HuH-7 (cell line): ENCODE measurements at places on chromosomes 11 and 22.

- DNase-seq = no peak
These were observed 55.6 kb downstream of the TCF20 start for GRCh38 chr22:42214633-42215415.

DNA sequence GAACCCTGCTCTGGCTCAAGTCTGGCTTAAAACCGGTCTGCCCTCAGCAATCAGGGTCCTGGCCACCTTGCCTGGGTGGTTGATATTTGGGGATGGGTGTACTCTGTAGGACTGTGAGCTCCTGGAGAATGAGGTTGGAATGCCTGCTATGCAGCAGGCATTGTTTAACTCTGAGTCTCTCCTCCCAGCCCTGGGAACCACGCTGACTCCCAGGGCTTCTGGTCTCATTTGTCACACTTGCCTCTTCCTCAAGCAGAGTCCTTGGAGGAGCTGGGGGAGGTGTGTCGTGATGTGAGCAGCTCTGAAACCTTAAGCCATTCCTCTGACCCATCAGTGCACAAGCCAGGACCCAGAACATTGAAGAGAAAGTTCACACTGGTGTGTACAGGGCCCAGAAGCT, 340.1 kb downstream of the MN1 start:
- DNase-seq = no peak

- no peak for DNase-seq
These were observed 23.2 kb downstream of the TAF1D start for GRCh38 chr11:93718057-93718563.

DNA sequence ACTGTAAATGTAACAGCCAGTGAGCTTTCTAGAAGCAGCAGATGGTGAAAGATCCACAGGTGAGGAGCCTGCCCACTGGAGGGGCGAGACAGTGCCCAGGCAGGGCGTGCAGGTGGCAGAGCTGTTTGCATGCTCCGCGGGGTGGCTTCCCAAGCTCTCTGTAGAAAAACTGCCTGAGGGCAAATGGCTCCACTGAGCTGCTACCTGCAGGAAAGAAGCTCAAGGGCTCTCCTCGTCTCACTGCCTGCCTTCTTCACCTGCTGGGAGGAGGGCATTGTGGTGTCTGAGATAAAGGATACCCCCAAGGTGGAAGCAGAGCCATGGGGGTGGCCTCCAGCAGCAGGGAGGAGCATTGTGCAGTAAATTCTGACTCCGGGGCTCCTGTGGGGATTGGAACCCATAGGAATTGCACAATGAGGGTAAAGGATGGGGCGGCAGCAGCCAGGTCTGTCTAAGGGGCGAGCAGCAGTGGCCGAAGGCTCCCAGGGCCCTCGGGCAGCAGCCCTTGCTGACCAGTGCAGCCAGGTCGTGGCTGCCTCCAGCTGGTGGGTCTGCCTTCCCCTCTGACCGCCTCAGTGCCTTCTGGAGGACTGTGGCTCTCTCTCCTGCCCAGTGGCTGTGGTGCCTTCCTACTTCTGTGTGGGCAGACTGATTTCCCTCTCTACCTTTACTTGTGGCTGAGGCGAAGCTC, 28.0 kb upstream of the CABP7 start:
- DNase-seq = no peak

GRCh38 chr22:29386708-29387107, 1.7 kb downstream of the AP1B1 start:
- no peak for DNase-seq

DNA sequence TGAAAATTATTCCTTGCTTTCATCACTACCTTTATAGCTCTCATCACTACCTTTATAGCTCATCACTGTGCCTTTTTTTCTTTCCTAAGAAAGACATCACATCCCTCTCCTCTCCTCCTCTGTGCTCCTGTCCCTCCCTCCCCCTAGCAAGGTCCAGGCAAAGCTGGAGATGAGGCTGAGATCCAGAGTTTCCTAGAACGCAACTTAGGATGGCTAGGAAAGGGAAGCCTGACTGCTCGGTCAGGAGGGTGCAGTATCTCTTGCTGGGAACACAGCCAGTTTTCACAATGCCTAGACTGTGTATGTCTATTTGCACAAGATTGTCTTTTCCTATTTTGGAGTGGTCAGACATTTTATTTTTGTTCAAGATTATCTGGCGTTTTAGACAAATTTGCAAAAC, 24.7 kb downstream of the TUB start:
- DNase-seq = no peak

- DNase-seq = no peak
These were observed 1.5 kb downstream of the TANGO2 start for GRCh38 chr22:20022231-20022977.

- DNase-seq = peak; percentile 60
These were observed 19.8 kb downstream of the PTDSS2 start for GRCh38 chr11:469684-470560.

DNA sequence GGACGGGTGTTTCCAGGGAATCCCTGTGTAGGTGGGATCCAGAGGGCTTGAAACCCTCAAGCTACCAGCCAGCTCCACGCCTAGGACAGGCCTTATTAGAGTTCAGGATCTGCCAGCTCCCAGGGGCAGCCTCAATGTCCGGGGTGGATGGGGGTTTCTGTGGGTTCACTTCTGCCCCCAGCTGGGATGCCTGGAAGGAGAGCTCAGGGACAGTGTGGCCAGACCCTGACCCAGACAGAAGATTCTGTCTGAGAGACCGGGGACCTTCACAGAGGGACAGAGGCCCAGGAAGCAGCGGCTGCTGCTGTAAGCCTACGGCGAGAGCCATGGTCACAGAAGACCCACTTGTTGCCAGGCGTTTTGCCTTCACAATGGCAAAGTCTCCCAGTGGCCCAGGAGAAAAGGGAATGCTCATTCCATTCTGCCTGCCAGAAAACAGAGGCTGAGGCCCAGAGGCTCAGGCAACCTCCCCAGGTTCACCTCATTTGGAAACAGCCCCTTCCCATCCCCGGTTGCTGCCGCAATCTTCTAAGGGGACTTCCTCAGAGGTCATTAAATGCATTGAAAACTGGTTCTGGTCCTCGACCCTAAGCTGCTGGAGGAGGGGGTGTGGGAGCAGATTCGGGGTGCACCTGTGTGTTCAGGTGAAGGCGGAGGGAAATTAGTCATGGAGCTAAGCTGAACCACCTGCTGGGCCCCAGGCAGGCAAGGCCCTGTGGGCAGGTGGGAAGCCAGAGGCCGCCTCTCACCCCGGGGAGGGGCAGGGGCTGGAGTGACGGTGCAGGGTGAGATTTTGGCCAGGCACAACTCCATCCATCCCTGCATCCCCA, 4.9 kb upstream of the KRTAP5-6 start:
- no peak for DNase-seq

DNA sequence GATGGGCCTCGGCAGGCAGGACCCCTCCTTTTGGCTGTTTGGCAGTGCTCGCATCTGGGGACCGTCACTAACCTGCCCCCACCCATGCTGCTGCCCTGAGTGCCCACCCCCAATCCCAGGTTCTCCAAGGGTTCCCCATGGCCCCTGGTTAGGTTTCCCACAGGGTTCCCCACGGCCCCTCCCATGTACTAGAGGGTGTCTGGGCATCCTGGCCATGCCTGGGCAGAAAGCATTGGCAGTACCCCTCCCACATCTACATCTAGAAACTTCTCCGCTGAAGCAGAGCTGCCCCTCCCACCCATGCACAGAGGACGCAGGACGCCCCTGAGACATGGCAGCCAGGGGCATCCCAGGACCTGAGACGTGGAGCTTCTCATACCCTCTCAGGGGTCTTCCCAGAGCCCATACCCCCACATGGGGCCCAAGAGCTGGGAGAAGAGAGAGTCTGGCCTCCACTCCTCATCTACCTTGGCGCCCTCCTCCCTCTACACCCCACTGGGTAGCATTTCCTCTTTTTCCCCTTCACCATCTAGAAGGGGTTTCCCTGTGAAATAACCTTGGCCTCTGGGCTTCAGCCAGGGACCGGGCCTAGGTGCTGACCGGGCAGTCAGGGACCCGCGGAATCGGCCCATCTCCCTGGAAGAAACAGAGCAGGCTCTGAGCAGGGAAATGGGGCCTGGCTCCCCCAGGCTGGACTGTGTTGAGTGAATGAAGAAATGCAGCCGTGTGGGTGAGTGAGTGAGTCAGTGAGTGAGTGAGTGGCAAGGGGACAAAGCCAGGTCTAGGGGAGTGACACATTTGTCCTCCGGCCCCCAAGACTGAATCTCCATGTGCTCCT, 987.3 kb downstream of the BRD1 start:
- DNase-seq = no peak

GRCh38 chr11:68974421-68975194, 6.2 kb downstream of the MRGPRD start:
- DNase-seq = peak; percentile 82

- no peak for DNase-seq
These were observed 339.1 kb downstream of the GUCY1A2 start for GRCh38 chr11:106679181-106679580.

DNA sequence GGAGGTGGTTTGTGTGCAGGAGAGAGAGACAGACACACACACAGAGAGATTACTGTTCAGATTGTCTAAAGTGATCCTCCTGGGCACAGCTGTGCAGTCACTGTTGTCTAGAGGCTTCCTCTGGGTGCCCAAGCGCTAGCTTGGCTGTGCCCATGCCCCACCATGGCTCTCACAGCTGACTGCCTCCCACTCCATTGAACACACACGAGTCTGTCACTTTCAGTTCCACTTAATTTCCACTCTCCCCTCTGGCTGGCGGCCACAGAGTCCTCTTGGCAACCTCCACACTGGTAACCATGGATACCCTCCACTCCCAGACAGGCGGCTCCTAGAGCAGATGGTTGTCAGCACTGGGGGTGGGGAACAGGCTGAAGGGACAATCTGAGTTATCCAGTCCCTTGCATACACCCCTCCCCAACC, 29.1 kb downstream of the MAP6 start:
- no peak for DNase-seq

- DNase-seq = no peak
These were observed 3.9 kb upstream of the SMIM38 start for GRCh38 chr11:69151836-69152235.

- no peak for DNase-seq
These were observed 548.0 kb downstream of the ETS1 start for GRCh38 chr11:128039140-128040021.

DNA sequence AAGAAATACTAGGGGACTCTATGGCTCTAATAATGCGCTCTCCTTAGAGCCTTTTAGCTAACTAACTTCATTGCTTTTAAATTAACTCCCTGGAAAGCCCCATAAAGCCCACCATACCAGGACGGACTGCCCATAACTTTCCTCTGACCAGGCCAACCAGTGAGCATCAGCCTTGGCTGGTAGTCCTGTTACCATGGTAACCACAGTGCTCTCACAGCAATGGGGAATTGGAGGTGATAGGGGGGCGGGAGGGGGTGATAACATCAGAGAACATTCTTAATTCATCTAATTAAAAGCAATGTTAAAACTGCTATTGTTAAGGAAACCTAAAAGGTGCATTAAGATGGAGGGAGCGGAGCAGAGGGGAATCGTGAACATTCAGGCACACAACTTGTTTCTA, 27.2 kb upstream of the CHRM4 start:
- DNase-seq = no peak

GRCh38 chr11:41308286-41308685, 151.2 kb downstream of the LRRC4C start:
- no peak for DNase-seq

- DNase-seq = no peak
These were observed 2.9 kb downstream of the LDLRAD3 start for GRCh38 chr11:35946766-35947165.

GRCh38 chr22:17749605-17750395, 24.5 kb downstream of the BID start:
- no peak for DNase-seq

DNA sequence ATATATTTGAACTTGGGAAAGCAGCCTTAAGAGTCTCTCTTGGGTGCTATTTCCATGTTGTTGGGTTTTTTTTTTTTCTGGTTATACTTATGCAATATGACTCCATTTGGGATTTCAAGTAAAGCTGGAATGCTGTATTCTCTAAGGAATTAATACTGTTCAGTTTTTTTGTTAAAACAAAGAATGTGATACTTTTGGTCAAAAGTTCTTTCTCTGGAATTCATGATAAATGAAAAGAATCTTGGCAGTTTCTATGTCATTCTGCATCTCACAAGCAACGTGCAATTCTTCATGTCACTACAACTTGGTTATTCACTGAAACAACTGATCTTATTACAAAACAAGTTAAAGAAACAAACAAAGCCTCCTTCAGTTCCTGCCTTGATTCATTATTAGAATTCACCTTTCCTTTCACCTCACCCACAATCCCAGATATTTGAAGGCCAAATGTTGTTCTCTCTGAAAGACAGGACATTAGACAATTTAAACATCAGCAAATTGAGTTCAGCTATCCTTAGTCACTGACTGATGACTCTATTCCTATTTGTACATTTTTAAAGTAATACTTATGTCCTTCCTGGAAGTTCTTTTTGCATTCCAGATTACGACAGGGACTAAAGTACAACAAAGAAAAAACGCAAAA, 176.2 kb downstream of the SBF2 start:
- DNase-seq = no peak

DNA sequence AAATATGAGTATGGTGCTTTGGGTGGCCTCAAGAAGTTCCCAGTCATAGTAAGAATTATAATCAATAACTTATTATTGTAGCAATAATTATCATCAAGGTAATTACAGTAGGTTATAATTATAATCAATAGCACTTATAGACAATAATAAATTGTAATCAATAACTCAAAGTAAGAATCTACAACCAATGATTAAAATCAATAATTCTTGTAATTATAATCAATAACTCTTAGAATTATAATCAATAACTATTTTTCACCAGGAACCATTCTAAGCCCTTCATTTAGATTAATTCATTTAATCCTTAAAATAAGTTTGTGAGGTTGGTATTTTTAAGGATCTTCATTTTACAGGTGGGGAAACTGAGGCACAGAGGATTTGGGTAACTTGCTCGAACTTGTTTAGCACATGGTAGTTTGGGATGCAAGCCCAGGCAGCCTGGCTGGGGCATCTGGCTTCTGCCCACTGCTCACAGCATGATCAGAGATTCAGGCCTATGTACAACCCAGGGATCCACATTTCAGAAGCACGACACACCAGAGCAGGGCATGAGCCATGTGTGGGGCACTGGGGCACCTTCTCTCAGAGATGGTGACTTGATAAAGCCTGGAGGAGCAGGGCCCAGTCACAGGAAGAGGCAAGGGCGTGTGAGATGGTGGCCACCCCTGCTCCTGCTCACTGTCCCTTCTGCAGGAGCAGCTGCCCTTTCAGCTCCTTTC, 46.6 kb downstream of the SLC1A2 start:
- no peak for DNase-seq

DNA sequence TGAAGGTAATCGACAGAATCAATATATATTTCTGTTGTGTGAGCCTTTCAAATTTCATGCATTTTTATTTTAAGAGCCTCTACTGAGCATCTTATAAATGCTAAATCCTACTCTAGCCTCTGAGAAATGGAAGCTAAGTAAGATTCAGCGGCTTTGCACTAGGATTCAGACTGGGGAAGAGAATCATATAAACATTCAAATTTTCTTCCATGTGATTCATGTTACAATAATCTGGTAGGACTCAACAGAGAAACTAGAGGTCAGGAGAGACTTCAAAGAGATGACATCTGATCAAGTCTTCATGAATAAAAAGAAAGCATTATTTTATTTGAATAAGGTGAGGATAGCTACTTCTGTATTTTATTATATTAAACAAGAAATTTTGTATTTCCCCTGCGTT, 538.9 kb downstream of the DLG2 start:
- DNase-seq = no peak
